ENCODE measurements at places on chromosomes 7 and 10.

DNA sequence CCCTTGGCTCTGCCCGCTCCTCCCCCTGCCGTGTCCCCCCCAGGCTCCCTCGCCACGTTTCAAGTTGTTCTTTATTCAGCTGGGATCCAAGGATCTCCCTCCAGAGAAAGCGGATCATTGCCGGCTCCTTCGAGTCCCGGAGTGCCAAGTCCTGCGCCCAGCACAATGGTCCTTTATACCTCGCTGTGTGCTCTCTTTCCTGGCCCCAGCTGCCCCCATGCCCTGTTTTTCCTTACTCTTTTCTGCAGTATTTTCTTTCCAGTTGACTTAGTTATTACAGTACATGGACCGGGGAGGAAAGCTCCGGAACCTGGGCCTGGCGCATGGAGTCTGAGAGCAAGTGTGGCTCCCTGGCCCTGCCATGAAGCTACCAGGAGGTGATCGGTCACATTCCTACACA lies 88.1 kb upstream of the KMT2C start:
- no peak for DNase-seq

- DNase-seq, result no peak
Measured at GRCh38 chr7:107690084-107690483, 29.5 kb downstream of the SLC26A4 start.

DNA sequence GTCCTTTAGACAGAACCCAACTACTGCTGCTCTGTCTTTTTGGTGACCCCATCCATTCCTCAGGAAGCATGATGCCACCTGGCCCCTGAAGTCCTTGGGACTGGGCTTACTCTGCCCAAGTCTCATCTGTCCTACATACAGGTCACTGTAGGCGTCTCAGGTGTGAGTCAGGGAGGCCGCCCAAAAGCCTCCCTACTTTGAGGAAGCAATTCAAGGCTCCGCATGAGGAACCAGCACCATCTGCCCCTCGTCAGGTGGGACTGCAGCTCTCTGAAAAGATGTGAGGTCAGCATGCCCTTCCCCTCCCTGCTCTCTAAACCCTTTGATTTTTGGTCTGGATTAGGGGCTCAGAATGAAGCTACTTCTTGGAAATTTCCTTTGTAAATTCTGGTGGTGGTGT lies 354.8 kb downstream of the CXCL12 start:
- no peak for DNase-seq

GRCh38 chr7:95517458-95517857 lies 31.7 kb downstream of the ASB4 start:
- no peak for DNase-seq

DNA sequence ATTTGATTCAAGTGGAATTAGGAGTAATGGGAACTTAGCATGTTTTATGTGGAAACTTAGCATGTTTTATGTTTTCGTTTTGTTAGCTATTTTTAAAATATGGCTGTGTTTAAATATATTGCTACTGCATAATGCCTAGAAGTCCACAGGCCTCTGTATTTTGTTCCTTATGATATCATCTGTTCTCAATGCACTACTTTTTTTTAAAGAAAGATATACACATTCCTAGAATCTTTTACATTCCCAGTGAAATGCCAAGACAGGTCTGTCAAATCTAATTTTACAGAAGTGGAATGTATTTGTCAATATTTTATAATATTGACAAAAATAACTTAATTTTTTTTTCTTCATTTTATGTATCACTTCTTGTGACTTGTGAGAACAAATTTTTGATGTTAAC lies 51.6 kb downstream of the ST7 start:
- DNase-seq, result no peak

DNA sequence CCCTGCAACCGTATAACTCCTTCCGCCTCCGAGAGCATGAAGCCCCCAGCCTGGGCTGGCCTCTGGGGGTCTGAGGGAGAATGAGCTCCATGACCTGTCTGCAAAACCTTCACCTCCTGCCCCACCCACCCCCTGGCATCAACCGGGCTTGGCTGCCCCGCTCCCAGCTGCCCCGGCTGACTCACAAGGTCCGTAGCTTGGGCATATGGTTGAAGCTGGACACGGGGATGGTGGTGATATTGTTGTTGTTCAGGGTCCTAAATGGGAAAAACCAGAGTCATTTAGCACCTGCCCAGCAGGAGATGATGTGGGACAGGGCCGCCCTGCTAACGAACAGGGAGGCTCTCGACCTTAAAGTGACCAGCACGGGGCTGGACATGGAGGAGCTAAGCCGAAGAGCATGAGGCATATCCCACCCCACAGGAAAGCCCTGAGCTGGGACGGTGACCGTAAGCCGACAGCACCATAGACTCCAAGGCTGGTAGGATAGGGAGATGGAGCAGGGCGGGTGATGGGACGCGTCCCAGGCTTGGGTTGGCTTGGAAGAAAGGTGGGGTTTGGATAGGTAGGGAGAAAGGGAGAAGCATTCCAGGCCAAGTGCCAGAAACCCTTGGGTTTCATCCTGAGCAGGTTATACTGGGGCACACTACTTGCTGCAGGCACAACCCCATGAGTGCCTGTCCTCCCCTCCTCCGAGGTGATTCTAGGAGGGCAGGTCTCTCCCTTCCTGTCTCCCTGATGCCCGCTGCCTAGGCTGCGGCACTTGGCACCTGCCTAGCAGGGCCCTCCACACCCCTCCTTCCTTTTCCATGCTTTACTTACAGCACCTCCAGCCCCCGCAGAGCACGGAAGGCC lies 121.5 kb downstream of the SLIT1 start:
- no peak for DNase-seq

Data from stimulated activated CD8-positive, alpha-beta memory T cell treated with anti-CD3 and anti-CD28 coated beads, Interleukin-15, amount 100 ng/mL, for 24 hours (primary cell).